ENCODE measurements at places on chromosomes 13 and 19.

- no peak for DNase-seq
These were observed 123.6 kb downstream of the PCDH9 start for GRCh38 chr13:67106502-67107057.

- no peak for DNase-seq
These were observed 497 bp upstream of the MLNR start for GRCh38 chr13:49219647-49220035.

DNA sequence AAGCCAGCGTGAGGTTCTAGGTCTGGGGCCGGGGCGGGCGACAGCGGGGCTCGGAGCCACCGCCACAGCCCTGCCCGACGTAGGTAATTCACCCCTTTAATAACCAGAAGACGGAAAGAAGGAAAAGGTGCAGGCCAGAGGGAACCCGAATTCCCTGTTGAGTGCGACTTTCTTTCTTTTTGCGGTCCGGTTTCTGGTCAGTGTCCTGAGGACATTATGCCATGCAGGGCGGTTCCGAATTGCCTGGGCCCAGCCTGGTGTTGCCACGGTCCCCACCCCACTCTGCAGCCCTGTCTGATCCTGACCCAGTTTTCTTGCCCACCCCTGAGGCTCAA is 18.4 kb upstream of the TFDP1 start:
- DNase-seq: no peak

DNA sequence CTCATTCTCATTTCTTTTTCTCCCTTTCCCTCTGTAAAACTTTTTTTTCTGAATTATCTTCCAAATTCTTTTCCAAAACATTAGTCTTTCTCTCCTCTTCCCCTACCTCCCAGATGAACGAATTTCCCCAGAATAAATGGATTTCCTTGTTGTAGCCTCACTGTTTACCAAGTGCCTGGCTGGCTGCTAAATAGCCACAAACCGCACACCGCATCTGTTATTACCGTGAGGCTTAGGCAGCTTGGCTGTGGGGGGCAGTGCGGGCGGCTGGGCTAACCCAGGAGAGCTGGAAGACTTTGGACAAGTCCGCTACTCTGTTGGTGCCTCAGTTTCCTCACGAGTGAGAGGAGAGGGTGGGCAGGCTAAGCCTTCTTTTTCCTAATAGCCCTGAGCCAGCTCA is 10.7 kb downstream of the IL17D start:
- DNase-seq: no peak

DNA sequence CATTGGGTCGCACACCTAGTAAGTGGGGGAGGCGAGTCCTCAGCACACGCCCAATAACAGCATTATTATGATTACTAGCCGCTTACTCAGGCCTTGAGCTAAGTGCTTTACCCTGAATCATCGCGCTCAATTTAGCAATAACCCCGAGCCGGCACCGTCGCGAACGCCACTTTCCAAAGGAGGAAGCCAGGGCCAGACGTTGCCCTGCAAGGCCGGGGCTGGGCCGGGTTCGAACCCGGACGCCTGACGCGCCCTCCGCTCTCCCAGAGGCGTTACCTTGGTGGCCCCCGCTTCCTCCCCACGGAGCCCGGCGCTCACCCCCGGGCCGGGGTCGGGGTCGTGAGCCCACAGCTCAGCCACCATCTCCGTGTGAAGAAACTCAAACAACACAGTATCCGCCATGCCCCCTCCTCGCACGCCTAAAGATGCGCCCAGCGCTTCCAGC is at the start of gene TRAPPC6A:
TSS of gene TRAPPC6A (minus strand) at position 421 of the 445 bp plus-strand sequence. CDS start at position 402, 19 bp downstream.
- no peak for DNase-seq

DNA sequence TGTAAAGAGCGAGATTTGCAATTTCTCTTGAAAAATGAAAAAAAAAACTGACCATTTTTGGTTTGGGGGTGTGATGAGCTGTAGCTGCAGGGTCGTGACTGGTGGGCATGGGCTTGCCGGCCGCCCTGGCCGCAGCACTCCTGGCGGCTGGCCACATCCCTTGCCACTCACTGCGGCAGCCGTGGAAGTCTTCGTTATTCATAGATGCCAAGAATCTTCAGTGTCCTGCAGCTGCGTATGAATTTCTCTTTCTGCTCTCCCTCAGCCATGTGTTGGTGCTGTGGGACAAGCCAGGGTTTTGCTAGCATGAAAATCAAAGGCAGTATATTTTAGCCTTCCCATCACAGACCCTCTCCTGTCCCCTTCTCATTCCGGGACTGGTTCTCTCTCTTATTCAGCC is 151.7 kb upstream of the TSHZ3 start:
- DNase-seq: no peak

- no peak for DNase-seq
These were observed 33.3 kb downstream of the TMEM255B start for GRCh38 chr13:113792236-113792770.

- DNase-seq: no peak
These were observed 3.4 kb upstream of the PRAM1 start for GRCh38 chr19:8505680-8506401.

DNA sequence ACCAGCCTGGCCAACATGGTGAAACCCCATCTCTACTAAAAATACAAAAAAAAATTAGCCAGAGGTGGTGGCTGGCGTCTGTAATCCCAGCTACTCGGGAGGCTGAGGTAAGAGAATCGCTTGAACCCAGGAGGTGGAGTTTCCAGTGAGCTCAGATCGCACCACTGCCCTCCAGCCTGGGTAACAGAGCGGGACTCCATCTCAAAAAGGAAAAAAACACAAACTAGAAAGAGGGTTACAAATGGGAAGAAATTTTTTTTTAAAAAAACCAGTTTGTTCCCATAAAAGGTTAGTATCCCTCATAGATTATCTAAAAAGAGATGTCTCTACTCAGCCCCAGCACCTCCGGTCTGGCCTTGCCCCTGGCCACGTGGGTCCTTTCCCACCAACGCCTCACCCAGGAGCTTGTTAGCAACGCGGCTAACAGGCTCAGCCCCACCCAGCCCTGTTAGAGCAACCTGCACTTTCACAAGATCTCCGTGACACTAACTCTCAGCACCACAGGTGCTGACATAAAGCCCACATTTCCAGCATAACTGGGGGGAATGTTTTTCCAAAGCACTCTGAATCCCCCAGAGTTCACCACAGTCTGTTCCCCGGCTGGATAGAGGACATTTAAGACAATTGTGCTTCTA is 4.3 kb downstream of the DMKN start:
- no peak for DNase-seq

- no peak for DNase-seq
These were observed 182.5 kb downstream of the KCNRG start for GRCh38 chr13:50197705-50198104.

- no peak for DNase-seq
These were observed 5.5 kb downstream of the TPT1 start for GRCh38 chr13:45335397-45336024.

- peak; percentile 70 for DNase-seq
These were observed 6.0 kb downstream of the AP1M2 start for GRCh38 chr19:10580979-10581631.

DNA sequence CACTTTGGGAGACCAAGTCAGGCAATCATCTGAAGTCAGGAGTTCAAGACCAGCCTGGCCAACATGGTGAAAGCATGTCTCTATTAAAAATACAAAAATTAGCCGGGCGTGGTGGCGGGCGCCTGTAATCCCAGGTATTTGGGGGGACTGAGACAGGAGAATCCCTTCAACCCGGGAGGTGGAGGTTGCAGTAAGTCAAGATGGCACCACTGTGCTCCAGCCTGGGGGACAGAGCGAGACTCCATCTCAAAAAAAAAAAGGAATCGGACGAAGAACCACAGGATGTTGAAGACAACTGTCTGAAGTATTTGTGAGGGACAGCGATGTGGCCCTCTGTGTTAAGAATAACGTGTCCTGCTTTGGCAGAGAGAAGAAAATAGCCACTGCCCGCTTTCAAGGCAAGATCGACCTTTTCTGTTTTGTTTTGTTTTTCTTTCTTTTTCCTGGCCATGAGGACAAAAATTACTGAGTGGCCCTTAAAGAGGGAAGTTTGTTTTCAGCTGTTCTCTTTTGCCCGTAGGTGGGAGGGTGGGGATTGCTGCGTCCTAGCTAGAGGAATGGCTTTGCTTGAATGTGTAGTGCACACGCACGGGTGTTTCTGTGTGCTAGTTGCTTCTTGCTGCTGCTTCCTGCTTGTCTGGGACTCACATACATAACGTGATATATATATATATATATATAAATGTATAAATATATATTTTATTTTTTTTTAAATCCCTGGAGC is 6.2 kb upstream of the PRKCG start:
- no peak for DNase-seq

Data from retinal pigment epithelial cell (primary cell).